ENCODE measurements at places on chromosomes 1 and 21. TPM values are rescaled to one million over a fixed set of nuclear protein-coding genes. Genes with fewer than 3 reads are reported as not detected.
A peak's percentile ranks its signal among the peaks of the same experiment; 100 is the strongest.

GRCh38 chr1:153343040-153343681 is 5.5 kb downstream of the PGLYRP4 start:
- DNase-seq = no peak

DNA sequence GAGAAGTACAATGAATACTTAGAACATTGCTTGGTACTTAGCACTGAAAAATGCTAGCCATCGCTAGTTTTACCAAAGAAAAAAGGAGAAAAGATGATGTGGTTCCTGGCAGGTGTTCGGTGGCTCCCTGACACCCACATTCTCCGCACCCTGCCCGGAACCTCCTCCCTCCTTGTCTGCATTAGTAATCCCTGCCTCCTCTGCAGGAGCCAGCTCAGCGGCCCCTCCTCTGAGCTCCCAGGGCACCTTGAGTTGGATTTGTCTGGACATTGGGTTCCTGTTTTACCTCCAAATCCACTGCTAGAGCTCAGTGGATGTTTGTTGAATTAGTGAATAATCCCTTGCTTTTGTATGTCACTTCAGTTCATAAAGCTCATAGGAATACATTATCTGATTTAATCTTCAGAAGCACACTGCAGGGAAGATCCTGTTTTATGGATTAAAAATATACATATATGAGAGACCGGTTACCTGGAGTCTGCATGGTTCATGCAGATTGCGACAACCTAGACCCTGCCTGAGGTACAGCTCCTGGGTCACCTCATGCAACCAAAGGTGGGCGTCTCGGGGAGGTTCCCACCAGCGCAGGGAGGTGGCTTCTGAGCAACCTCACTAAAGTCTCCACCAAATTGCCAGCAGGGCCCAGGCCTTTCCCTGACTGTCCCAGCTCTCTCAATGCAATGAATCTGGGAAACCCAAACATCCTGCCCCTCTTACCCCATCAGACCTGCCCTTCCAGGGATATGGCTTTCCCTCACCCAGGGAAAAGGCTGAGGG is 24.2 kb downstream of the PCAT6 start:
- no peak for DNase-seq

GRCh38 chr1:188514917-188515316 is 1686.2 kb downstream of the PLA2G4A start:
- DNase-seq = no peak

GRCh38 chr1:208288495-208288894 is 44.3 kb upstream of the PLXNA2 start:
- DNase-seq = no peak

DNA sequence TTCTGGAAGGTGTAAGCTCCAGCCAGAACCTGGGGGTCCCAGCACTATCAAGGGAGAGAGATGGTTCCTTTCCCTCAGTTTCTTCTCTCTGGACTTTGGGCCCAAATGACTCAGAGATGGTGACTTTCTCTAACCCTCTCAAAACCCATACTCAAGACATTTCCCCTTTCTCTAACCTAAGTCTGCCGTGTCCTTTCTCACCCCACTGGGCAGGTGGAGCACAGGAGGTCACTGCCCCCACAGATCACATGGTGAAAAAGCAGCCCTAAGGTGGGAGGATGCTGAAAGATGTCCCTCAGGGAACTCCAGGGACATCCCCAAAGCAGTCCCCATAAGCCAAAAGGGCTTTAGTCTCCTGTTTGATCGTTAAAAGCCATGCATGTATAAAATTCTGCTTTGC is 173.7 kb downstream of the HIVEP3 start:
- no peak for DNase-seq

DNA sequence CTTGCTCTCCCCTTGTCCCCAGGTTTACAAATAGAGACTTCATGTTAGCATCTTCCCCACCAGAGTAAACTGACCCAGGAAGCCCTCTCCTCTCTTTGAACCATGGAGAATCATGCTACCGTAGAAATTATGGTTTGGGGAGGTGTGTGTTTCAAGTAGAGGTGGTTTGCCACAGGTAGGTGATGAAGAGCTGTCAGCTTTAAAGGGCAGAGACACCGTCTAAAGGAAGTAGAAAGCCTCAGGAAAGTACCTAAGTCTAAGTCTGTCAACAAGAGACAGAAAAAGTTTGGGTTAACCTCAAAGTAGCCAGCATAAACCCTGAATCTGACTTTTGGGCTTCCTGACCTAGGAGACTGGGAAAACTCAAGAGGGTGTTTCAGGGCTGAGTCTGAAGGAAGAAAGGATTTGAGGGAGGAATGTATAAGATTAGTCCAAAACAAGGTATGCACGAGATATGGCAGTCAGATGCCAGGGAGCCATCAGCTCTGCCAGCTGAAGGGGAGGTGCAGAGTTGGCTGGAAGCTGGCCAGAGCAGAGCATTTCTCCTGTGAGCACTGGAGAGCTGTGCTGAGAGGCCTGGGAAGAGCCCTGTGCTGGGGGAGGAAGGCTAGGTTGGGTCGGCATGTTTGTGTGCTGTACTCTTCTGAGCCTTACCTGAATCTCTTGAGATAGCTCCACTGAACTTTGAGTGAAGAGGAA is 14.3 kb downstream of the ADAMTSL4 start:
- no peak for DNase-seq

DNA sequence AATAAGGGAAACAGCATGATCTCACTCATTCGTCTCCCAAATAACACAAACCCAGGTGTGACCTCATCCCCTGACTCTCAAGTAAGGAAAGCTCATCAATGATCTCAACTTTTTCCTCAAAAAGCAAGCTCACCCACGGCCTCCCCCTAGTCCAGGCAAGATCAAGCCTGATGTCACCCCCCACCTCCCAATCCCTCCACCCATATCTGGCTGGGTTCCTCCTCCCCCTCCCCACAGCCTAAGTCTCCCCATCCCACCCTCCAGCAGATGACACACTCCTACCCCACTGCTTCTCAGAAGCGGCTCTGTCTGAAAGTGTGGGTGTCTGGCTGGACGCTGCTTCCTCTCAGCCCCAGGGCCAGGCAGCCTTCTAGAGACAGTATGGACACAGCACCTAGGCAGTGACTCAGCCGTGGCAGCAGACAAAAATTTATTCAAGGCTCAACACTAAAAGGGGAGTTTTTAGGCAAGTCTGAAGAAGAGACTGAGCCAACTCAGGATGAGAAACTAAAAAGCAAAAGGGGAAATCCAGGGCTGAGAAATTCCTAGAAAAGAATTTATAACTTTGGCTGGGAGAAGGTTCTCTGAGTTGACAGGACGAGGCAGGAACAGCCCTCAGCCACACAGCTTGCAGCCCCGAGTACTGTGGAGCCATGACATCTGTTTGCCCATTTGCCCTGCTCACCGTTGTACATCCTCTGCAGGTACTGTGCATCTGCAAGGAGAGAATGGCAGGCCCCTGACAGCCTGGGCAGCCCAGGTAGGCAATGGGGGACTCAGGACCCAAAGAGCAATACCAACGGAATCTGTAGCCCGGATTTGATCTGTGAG is 81.6 kb upstream of the LRRC8D start:
- DNase-seq = no peak

- DNase-seq = no peak
These were observed 40.4 kb upstream of the PIGC start for GRCh38 chr1:172484252-172484651.

DNA sequence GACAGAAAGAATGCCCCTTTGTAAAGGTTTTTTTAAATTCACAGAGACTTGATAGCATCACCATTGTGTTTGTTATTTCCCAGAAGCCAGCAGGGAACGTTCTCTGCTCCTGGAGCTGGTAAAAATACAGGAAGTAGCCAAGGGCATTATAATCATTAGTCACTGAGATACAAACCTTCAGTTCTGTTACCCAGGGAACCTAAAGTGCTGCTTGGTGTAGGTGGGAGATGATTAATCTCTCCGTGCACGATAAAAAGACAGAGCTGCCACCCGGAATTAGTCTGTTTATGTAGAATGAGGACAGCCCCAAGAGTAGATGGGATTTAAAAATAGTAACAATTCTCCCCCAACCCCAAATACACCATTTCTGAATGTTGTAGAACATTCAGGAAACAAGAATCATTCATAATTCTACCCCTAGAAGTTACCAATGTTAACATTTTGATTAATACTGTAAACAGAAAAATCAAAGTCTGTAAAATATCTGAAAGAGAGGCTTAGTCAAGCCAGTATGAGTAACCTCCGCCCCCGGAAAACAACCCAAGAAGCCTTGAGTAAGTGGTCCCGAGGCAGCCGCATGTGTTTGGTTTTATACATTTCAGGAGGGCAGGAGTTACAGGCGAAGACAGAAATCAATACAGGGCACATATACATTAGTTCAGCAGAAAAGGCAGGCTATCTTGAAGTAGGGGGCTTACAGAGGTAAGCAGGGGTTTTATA is 45.3 kb upstream of the CTBS start:
- no peak for DNase-seq

- no peak for DNase-seq
These were observed at the start of gene DRAXIN for GRCh38 chr1:11691302-11691914. Gene DRAXIN (plus strand): TSS chr1:11691710. CDS start chr1:11706259, 14,549 bp downstream.

DNA sequence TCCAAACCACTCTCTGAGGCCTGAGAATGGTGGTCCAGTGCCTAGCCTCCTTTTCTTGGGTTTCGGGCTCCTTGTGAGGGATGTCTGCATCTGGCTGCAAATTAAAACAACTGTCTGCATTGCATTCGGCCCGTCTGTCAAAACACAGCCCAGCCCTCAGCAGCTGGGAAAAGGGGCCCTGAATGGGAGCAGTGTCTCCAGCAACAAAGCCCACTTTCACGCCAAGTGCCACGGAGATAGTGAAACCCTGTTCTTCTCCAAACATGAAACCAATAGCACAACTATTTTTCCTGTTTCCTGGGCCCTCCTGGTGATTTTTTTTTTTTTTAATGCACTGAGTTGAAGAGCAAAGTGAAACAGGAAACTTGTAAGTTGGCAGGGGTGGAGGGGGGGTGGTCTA is 138.4 kb downstream of the PLXNA2 start:
- no peak for DNase-seq

DNA sequence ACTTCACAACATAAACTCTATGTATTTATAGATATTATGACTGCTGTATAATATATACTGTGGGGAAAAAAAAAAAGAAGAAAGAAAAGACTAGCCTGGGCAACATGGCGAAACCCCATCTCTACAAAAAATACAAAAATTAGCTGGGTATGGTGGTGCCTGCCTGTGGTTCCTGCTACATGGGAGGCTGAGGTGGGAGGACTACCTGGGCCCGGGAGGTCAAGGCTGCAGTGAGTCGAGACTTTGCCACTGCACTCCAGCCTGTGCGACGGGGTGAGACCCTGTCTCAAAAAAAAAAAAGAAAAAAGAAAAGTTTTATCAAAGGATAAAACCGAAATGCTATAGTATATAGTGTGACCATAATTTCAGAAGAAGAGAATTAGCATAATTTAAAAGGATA is 2.7 kb downstream of the EXOC8 start:
- no peak for DNase-seq

GRCh38 chr1:204445860-204446412 is 34.3 kb upstream of the PPP1R15B start:
- DNase-seq = no peak

- peak; percentile 37 for DNase-seq
These were observed 73.2 kb upstream of the ABCG1 start for GRCh38 chr21:42145569-42146272.

- no peak for DNase-seq
These were observed 13.0 kb downstream of the UCK2 start for GRCh38 chr1:165840423-165840822.

DNA sequence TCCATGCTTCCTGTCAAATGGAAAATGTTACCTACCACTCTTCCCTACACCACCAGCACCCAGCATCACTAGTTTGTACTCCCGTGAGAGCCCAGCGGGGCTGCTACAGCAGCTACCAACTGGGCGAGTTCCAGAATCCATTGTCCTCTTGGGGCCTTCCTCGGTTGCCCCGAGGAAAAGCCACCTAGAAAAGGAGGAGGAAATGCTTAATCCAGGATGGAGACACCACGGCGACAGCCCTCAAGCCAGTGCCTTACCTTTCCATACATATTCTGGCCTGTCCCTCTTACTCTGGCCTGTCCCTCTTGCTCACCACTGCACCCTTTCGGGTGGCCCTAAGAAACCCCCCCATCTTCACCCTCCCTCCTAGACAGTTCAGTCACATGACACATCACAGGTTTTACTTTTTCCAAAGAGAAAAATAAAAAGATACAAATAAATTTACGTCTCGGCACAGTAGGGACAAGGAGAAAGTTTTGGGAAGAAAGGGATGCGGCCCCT is 478 bp downstream of the RIT1 start:
- DNase-seq = no peak

GRCh38 chr21:33121715-33122475 is 52.0 kb downstream of the OLIG1 start:
- DNase-seq = peak; percentile 47

GRCh38 chr1:69693921-69694675 is 126.4 kb downstream of the LRRC7 start:
- DNase-seq = no peak

DNA sequence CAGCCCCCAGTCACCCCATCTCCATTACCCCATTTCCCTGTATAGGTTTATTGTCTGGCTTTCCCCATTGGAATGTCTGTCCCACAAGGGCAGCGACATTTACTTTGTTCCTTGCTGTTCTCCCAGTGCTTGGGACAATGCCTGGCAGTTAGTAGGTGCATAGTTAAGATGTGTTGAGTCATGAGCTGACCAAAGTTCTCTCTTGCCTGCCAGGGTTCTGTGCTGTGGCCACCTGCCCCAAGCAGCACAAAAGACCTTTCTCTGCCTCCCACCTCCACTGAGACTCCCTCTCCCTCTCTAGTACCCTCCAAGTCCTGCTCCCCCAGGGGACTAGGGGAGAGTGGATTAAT is 40.0 kb downstream of the TMCO4 start:
- DNase-seq = no peak

DNA sequence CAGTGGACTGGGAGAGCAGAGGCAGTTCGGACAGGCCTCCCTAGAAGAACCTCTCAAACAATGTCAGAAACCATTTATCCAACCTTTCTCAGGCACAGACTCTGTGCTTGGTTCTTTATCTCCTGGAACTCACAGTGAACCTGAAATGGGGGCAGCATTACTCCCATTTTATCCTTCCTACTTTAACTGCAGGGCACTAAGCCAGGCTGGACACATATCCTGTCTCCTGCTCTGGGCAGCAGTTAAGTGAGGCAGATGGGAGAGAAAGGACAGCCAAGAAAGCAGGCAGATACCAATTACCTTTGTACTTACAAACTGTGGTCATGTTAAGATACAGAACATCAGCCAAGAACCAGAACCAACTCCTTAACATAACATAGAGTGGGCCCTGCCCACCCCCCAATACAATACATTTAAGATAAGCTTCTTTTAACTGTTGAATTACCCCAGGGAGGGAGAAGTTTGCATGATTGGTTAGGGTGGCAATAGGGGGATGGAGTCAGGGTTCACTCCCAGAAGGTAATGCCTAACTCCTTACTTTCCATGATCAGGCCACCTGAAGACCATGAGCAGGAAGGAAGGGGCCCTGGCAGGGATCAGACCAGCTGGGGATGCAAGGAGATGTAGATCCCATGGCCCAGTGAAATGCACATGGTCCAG is 10.9 kb downstream of the KDF1 start:
- no peak for DNase-seq

Gene NBPF20
- total RNA-seq = 4.3 TPM

Gene RHEX
- total RNA-seq = 4.4 TPM

Gene ICOSLG
- 2.6 TPM for total RNA-seq

Gene ASPM
- total RNA-seq = 3.2 TPM

Gene COL6A1
- total RNA-seq = 527 TPM

Data from breast epithelium (tissue), 4 donors.